ENCODE measurements at places on chromosomes 2 and 18.

GRCh38 chr2:127101756-127102477, 5.0 kb downstream of the BIN1 start:
- no peaks in the 10 kb centered on the region for H3K27me3 ChIP-seq
- no peaks in the 10 kb centered on the region for H3K36me3 ChIP-seq
- DNase-seq: no peak
- H3K27ac ChIP-seq: no peak overlapping the region
- H3K4me3 ChIP-seq: no peak overlapping the region
- H3K4me1 ChIP-seq: peaks cover 11% of the 10 kb centered on the region

DNA sequence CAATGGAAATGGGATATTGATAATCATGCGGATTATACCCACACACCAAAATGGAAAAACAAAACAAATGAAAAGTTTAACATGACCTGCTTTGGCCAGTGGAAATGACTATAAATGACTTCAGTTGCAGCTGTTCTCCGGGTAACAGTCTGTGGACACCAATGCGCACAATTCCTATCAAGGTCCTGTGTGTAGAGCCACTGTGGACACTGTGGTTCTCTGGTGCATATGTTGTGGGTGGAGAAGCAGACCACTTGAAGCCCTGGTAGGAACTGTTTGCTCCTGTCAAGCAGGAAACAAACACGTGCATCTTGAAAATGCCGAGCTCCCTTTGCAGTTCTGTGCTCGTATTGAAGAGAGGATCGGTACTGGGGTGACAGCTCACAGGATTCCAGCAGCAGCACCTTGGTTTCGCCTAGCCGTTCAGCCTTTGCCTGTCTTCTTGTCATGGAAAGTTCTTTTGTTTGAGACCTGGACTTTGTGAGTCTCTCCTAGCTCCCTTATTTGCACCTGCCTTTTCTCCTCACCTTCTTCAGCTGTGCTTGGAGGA, 32.9 kb downstream of the NCK2 start:
- no peak for DNase-seq
- no peaks in the 10 kb centered on the region for H3K4me1 ChIP-seq
- no peak overlapping the region for H3K27ac ChIP-seq
- H3K27me3 ChIP-seq: no peaks in the 10 kb centered on the region
- no peaks in the 10 kb centered on the region for H3K36me3 ChIP-seq
- no peak overlapping the region for H3K4me3 ChIP-seq

DNA sequence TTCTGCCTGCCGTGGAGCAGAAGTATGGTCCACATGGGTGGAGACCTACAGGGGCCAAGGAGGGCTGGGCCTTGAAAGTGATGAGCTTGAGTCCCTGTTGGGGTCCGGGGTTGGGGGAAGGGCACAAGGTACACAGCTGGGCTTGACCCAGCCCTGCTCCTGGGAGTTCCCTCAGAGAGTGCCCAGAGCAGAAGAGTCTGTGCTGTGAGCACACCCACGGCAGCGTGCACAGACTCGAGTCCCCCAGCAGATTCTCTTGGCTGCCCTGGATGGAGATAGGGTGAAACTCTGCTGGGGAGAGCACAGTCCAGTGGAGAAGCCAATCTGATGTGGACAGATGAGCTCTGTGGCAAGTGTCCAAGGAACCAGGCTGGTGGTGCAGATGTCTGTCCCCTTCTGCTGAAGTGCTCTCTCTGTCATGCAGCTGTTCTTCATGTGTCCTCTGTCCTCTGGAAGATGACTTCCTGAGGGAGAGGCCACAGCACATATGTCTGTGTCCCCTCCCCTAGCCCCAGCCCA, 27.5 kb downstream of the INPP4A start:
- no peak overlapping the region for H3K27ac ChIP-seq
- H3K4me1 ChIP-seq: peaks cover 30% of the 10 kb centered on the region
- no peaks in the 10 kb centered on the region for H3K27me3 ChIP-seq

- H3K27me3 ChIP-seq: no peaks in the 10 kb centered on the region
- H3K4me1 ChIP-seq: no peaks in the 10 kb centered on the region
- no peak for DNase-seq
- no peaks in the 10 kb centered on the region for H3K36me3 ChIP-seq
- H3K27ac ChIP-seq: no peak overlapping the region
These were observed 690.6 kb upstream of the SLC8A1 start for GRCh38 chr2:41142478-41142877.

DNA sequence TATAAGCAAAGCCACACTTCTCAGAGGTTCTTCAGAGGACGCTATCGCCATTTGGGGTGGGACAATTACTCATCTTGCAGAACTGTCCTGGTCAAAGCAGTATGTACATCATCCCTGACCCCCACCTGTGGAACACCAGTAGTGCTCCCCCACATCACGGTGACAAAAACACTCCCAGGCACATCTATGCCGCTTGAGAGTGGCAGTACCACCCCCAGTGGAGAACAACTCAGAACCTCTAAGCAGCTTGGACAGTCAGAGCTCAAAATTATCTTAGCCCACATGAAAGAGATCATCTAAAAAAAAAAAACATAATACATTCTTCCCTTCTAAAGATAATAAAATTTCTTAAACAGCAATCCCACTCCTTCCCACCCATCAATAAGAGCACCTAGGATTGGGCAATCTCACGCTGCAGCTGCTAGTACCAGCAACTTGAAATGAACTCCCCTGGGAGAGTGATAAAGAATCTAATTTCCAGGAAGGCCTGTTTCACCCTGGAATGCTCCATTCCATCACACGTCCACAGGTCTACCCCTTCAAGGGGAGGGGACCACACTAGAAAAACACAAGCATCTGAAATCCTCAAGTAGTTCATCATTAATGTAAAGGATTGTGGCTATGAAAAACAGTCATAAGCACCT, 31.7 kb downstream of the LRP2 start:
- H3K4me1 ChIP-seq: no peaks in the 10 kb centered on the region
- no peak overlapping the region for H3K27ac ChIP-seq
- no peak overlapping the region for H3K4me3 ChIP-seq

DNA sequence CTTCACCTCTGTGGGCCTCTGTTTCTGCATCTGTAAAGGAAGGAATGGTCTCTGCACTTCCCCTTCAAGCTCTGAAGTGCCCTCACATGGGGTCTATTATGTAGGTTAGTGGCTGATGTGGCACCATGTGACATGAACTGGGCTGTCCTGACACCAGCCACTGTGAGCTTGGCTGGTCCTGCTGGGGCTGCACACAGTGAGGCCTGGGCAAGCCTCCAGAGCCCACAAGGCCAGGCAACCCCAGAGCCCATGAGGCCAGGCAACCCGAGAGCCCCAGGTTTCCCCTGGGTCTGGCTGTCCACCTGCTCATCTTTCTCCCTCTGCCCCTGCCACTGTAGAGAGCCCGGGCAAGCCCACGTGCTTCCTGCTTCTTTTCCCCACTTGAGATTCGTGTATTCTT, 150.1 kb upstream of the SMAD2 start:
- DNase-seq: no peak
- no peaks in the 10 kb centered on the region for H3K36me3 ChIP-seq
- H3K27ac ChIP-seq: no peak overlapping the region
- no peak overlapping the region for H3K4me3 ChIP-seq

- no peaks in the 10 kb centered on the region for H3K36me3 ChIP-seq
- no peak for DNase-seq
- H3K4me3 ChIP-seq: no peak overlapping the region
- no peaks in the 10 kb centered on the region for H3K27me3 ChIP-seq
These were observed 1064.4 kb upstream of the ZEB2 start for GRCh38 chr2:145584353-145584752.

DNA sequence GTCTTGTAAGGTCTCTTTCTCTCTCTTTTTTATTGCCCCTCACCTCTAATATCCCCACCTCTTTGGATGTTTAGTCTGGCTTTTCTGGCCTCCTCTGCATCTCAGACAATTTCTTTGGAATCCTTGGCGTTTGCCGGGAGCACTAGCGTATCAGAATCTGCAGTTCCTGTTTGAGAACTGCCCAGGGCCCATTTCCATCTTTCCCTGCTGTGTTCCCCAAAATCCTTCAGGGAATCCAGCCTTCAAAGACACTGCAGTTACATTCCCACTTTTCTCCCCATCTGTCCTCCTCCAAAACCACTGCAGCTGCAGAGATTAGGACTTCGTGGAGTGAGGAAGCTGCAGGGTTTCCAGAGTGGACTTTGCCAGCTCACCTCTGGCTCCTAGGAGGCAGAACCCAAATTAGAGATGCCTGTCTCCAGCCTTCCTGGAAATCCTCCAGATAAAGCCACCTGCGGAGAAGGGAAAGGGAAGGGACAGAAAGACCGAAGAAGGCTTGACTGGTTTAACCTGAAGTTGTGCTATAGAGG, 2.7 kb downstream of the VSNL1 start:
- H3K36me3 ChIP-seq: no peaks in the 10 kb centered on the region
- peaks cover 14% of the 10 kb centered on the region for H3K4me1 ChIP-seq
- DNase-seq: no peak
- H3K4me3 ChIP-seq: no peak overlapping the region

DNA sequence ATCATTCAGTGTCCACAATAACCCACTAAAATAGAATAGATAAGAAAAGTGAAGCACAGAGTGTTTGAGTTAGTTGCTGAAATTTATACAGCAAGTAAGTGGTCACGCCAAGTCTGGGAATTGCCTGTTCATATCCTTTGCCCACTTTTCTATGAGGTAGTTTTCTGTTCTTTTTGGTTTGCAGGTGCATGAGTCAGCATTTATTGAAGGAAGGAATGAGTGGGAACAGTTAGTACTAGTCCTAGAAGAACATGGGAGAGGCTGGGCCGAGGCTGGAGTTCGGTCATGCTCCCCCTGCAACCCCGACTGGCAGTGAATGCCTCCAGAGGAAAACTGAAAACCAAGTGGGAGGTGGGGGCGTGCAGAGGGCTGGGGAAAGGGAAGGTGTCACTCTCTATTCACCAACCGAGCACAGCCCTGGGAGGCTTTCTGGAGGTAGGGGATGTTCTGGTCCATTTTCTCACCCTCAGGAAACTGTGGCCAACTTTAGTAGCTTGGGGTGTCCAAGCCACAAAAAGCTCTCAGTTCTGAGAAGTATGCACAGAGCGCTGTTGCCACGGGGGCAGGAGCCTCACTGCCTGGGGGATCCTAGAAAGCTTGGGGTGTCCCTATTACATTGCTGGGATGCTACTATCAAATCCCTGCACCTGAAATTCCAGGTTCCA, 41.4 kb downstream of the FOSL2 start:
- H3K27me3 ChIP-seq: no peaks in the 10 kb centered on the region
- no peak overlapping the region for H3K27ac ChIP-seq
- no peak overlapping the region for H3K4me3 ChIP-seq
- no peak for DNase-seq
- H3K4me1 ChIP-seq: no peaks in the 10 kb centered on the region
- no peaks in the 10 kb centered on the region for H3K36me3 ChIP-seq
